NCI-H460 (cell line): ENCODE measurements at places on chromosomes 2 and 18. TPM values are rescaled to one million over a fixed set of nuclear protein-coding genes. Genes with fewer than 3 reads are reported as not detected.

GALR1 gene
- not detected in 2 replicates for total RNA-seq

WDR35 gene
- 20.9 and 27.9 TPM in 2 replicates for total RNA-seq

B3GNT7 gene
- not detected in 2 replicates for total RNA-seq

AQP4 gene
- not detected in 2 replicates for total RNA-seq

- DNase-seq, result no peak
Measured at GRCh38 chr2:26297061-26297460, 48.9 kb upstream of the SELENOI start.

GRCh38 chr2:237702441-237703391 lies 75.3 kb downstream of the LRRFIP1 start:
- DNase-seq, result no peak

DNA sequence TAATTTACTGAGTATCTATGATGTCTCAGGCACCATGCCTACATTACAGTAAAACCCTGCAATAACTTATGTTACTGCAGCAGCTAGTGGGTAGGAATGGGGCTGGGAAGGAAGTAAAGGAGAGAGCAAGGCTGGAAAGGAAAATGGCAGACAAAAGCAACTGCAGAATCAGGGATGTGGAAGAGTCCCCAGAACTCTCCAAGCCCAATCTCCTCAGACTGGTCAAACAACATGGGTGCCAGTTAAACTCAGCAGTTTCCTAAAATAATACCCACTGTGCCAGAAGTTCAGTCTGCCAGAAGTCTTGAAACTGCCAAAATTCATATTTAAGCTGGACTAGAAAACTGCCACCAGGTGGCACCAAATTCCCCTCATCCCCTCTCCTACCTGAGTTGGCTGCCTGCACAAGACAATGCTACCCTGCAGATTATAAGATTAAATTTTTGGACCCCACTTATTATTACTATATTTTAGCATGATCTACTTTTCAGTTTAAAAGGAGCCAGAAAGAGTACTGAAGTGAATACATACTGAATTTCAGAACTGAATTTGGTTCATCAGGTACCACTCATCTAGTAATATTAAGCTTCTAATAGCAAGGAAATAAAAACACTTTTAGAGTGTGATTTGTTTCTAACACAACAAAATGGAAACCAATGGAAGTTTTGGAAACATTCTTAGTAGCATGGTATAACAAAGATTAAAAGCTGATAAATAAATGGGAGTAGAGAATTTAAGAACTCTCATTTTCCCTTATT lies 86.8 kb upstream of the DNER start:
- peak; percentile 52 for DNase-seq

GRCh38 chr2:4020649-4021048 lies 317.3 kb downstream of the DCDC2C start:
- no peak for DNase-seq

DNA sequence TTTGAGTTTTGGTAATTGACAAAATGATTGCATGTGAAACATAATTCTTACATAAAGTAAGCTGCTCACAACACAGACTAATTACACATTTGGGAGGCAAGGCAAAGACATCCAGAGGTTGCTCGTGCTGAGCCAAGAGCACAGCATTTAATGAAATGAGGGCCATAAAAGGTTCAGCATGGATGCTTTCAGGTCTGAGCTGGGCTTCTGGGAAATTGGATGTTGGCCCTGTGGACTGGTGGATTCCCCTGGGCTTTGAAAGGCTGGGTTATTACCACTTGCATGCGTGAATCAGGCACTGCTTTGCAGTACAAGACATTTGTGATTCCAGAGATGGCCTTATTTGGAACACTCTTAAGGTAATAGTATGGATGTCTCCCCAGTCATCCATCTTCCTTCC lies 533.5 kb upstream of the NRP2 start:
- DNase-seq, result no peak

- no peak for DNase-seq
Measured at GRCh38 chr2:185456517-185456916, 282.1 kb upstream of the FSIP2 start.

DNA sequence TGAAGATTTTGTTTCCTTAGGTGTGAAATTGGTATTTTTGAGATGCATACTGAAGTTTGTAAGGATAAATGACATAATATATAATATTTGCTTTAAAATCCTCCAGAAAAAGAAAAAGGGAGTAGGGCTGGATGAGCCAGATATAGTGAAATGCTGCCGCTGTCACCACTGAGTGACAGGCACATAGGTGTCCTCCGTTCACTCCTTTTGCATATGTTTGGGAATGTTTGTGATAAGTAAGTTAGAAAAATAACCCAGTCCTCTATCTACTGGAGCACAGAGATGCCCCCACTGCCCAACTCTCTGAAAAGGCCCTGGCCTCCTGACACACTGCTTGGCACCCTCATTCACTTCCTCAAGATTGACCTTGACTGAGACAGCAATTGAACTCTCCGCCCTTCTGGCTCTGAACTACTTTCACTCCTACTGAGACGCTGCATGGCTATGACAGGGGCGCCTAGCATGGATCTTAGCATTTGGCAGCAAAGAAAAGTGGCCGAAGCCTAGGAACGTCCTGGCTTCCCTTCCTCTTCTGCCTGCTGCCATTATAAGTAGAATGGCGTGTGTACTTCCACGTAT lies 10.1 kb downstream of the ID2 start:
- no peak for DNase-seq

MLPH gene
- 81.6 and 107 TPM in 2 replicates for total RNA-seq

B4GALT6 gene
- total RNA-seq, result 17.4 and 21.4 TPM in 2 replicates
